ENCODE measurements at places on chromosomes 5 and 9.

- no peak for DNase-seq
Observed at GRCh38 chr5:78627766-78628165, 20.8 kb downstream of the LHFPL2 start.

GRCh38 chr9:137001857-137002645 is 5.7 kb upstream of the CLIC3 start:
- DNase-seq = no peak

- DNase-seq = no peak
Observed at GRCh38 chr5:26945901-26946300, 92.5 kb downstream of the CDH9 start.

DNA sequence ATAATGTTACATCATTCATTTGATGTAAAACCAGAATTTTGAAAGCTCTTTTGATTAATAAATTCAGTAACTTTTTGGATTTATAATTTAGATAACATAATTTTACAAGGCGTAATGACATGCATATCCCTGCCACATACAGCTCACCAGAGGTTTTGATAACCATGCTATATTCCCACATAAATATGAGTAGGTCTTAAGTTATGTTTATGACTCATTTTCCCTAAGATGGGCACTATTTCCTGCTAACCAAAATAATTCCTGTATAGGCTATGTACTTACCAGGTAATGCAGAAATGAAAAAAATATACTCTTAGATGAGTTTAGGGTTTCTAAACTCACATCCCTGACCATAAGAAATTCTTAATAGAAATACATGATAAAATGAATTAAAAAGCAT is 93.9 kb upstream of the EDIL3 start:
- no peak for DNase-seq

DNA sequence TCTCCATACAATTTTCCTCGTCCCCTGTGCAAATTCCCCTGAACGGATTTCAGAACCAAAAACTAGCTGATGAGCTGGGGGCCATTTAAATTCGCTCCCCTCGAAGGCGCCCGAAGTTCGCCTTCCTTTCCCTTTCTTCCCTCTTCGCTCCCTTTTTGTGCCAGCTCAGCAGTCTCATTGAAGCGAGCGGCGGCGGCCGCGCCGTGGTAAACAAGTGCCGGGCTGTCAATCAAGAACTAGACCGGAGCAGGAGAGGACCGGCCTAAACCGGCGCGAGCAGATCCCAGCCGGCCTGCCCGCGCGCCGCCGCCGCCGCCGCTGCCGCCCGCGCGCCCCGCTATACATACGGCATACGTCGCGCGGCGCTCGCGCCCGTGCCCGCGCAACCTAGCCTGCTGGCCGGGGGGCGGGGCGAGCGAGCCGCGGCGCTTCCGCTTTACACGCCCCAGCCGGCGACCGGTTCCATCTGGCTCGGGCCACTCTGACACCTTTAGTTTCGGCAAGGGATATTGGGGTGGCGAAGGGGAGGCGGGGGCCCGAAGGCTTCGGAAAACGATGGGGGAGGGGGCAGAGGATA is 3.1 kb downstream of the ARRDC3 start:
- peak; percentile 86 for DNase-seq
